ENCODE measurements at places on chromosomes 2 and 18.

DNA sequence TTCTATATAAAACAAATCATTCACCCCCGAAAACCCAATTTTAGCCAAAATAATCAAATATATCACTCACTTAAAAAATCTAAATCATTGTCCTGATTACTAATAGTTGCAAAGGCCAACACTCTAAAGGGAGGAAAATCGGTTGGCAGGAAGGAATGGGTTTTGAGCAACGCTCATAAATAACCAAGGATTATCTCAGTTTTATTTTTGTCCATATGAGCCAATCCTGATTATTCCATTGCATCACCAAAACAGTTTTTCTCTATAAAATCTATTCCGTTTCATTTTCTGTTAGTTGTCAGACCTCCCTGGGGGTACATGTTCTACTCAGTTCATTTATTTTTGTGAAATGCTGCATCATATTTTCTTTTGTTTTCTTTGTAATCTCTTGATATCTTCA is 174.1 kb downstream of the LRATD1 start:
- DNase-seq, result no peak

- no peak for DNase-seq
Measured at GRCh38 chr2:231930593-231931281, 4.5 kb upstream of the NPPC start.

DNA sequence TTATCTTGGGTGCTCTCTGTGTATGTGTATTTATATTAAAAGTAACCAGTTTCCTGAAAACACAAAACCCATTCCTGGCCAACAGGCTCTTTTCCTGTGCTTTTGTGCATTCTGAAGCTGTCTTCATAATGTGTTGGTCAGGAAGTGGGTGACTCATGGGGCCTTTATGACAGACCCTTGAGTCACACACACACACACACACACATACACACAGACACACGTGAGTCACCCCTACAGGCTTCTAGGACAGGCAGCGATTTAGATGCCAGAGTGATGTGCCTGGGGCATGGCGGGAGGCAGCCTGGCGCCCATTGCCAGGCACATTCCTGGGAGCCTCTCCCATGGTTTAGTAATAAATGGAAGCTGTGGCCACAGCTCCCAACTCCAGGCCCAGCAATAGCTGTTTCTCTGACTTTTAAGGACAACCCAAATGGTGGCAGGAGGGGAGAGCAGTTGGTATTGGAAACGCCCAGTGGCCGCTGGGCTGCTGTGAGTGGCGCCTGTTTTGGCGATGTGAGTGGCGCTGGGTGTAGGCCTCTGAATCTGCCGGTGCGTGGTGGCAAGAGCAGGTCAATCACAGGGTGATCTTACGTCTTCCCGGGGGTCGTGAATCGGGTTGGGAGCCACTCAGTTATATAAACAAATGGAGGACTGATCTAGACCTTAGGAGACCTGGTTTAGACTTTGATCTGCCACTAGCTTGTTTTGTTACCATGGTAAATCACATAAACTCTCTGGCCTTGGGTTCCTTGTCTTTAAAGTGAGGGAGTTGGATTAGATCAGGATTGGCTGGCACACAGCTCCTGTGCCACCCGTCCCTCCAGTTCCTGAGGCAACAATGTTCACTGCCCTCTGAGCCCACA is 150.7 kb upstream of the DLX2 start:
- peak; percentile 94 for DNase-seq

GRCh38 chr2:46909771-46910419 is 5.7 kb downstream of the MCFD2 start:
- DNase-seq, result peak; percentile 89

DNA sequence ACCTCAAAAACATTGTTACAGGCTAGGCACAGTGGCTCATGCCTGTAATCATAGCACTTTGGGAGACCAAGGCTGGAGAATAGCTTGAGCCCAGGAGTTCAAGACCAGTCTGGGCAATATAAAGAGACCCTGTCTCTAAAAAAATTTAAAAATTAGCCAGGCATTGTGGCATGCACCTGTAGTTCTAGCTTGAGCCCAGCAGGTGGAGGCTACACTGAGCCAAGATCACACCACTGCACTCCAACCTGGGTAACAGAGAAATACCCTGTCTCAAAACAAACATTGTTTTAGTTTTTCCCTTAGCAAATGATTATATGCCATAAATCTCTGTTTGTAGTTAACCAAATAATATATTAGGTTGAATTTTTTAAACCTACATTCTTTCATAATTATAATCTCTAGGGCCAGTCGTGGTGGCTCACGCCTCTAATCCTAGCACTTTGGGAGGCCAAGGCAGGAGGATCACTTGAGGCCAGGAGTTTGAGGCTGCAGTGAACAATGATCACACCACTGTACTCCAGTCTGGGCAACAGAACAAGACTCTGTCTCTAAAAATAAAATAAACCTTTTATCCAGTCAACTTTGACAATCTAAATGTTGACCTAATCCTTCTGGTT is 13.3 kb upstream of the CYP20A1 start:
- DNase-seq, result peak; percentile 8

- DNase-seq, result no peak
Measured at GRCh38 chr2:221448844-221449390, 123.2 kb downstream of the EPHA4 start.

GRCh38 chr18:70422391-70422965 is 133.6 kb downstream of the SOCS6 start:
- no peak for DNase-seq

GRCh38 chr2:71962911-71963694 is 184.6 kb downstream of the CYP26B1 start:
- DNase-seq, result no peak

- DNase-seq, result no peak
Measured at GRCh38 chr18:59768409-59768808, 71.2 kb upstream of the CCBE1 start.

DNA sequence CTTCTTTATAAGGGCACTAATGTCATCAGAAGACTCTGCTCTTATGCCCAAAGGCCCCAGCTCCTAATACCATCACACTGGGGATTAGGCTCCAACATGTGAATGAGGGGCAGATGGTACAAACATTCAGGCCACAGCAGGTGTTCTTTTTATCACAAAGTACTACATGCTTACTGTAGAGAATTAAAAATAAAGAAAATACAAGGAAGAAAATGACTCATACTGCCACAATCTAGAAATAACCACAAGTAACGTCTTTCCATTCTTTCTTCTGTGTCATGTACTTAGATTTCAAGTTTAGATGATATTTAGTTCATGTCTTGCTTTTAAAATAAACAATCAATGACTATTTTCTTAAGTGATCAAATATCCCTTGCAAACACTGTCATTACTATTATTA is 100.3 kb upstream of the NEDD4L start:
- DNase-seq, result no peak

DNA sequence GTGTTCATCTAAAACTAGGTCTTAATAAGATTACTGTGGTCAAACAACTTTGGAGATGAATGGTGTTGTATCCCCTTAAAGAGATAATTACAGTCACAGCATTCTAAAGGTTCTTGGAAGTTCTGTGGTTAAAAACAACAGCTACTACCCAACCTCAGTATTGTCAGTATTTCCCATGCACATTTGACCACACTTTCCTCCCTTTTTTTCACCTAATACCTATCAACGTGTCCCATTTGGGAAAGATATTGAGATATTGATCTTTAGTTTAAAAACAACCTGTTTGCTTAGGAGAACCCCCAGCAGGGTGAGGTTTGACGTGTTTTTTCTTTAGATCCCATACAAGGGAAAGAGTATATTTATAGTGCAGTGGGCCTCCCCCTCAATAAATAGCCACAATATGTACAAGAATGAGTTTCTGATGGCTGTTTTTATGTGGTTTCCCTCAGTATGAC is 65.6 kb downstream of the WDR7 start:
- DNase-seq, result no peak

GRCh38 chr2:11933854-11934253 is 187.4 kb downstream of the LPIN1 start:
- DNase-seq, result no peak

DNA sequence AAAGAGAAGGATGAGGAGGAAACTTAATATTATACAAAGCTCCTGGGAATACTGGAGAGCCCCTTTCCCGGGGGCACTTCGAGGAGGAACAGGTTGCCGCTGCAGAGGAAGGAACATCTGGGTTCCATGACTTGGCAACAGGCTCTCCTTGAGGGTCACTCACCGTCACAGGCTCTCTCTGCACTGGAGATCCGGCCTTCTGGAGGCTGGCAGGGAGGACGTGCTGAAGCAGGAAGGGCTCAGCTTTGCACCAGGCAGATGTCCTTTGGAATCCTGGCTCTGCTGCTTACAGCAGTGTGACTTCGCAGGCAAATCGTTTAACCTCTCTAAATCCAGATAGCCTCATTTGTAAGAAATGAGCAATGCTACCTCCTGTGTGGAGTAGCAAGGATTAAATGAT is 2.9 kb upstream of the DPYSL5 start:
- DNase-seq, result no peak

DNA sequence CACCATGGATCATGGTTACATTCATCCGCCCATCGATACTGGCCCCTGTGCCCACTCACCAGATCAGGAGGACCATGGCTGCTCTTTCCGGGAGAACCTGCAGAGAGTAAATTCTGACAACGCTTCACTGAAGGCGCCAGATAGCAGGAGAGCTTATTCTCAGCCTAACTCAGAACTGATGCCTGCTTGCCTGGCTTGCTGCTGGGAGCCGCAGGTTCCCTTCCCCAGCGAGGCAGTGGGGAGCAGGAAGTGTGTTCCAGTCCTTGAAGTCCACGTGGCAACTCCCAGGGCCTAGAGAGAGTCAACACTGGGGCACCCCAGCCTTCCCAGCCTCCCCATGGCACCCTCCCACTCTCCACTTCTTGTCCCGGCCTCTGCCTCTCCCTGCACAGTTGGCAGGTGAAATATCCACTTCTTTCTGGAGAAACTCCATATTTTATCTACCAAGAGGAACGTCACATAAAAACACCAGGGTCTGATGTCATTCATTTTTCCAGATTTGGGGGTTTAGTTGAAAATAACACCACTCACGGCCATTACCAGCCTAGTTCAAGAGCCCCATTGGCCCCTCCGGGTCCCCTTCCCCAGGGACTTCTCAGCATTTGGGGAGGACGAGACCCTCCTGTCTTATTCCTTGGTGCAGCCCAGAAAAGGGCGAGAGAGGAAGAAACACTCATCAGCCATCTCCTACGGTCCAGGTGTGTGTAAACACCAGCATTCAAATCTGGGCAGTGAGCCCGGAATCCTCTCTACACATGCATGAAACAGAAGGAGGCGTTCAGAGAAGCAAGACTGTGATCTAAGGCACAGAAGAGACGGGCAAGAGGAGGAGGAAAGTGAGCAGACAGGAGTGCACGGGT is 3.5 kb upstream of the TUBB6 start:
- no peak for DNase-seq

GRCh38 chr2:11097854-11098387 is 57.3 kb upstream of the SLC66A3 start:
- no peak for DNase-seq

DNA sequence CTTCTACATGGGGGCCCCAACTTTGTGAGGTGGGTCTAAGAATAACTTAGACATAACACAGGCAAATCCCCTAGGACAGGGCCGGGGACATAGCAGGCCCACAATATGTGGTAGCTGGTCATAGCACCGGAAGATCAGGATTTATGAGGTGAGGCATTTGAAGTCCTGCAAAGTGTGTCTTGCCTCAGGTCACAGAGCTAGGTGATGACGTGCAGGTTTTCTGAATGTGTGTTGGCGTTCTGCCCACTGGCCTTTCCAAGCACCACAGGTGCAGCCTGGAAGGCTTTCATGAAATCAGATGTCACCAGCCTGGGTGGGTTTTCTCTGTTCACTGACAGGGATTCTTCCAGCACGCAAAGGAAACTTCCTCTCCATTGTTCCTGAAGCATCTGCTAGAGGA is 119.1 kb downstream of the LRATD1 start:
- no peak for DNase-seq

DNA sequence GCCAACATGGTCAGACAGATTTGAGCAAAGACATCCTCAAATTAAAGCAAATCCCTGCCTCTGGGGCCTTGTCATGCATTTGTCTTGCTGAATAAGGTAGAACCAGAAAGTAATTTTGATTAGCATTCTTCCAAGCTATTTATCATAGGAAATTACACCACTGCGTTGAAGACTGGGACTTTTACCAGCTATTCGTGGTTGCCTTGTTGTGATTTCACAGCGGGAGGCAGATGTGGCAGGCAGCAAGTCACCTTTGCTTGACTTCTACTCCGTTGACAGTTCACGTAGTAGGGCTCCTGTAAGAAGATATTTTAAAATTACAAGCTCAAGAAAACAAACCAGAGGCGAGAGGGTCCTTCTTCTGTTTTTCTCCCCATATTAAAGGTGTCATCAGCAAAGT is 80.6 kb downstream of the EN1 start:
- DNase-seq, result no peak

- DNase-seq, result no peak
Measured at GRCh38 chr2:105324732-105325131, 4.8 kb downstream of the TGFBRAP1 start.

DNA sequence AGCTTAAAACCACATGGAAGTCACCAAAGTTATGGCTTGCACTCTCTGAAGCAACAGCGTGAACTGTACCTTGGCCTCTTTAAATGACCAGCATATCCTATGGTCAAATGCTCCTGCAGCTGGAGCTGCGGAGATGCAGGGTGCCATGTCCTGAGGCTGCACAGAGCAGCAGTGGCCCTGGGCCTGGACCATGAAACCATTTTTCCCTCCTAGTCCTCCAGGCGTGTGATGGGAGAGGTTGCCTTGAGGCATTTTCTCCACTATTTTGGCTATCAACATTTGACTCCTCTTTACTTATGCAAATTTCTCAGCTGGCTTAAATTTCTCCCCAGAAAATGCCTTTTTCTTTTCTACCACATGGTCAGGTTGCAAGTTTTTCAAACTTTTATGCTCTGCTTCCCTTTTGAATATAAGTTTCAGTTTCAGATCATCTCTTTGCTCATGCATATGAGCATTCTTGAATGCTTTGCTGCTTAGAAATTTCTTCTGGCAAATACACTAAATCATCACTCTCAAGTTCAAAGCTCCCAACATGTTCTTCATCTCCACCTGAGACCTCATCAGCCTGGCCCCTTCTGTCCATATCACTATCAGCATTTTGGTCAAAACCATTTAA is 82.9 kb upstream of the TMEFF2 start:
- no peak for DNase-seq
